Nucleus accumbens (tissue), 56 donors: ENCODE measurements at places on chromosomes 12 and 14.

DNA sequence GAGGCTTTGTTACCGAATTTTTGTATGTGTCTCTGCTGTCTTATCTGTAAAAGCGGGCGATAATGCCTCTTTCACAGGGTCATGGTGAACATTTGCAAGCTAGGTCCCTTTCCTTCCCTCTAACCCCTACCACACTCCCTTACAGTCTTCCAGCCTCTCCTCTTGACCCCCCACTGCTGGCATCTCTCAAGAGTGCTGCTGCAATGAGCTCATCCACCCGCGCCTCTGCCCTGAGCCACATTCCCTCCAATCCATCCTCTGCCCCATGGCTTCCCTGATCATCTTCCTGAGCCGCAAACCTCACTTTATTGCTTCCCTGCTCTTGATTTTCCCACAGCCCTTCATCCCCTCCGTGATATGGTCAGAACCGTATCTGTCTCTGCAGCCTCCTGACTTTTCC, 343.6 kb downstream of the BCL11B start:
- no peak for DNase-seq

GRCh38 chr12:125272383-125272933, 207.2 kb downstream of the AACS start:
- no peak for DNase-seq

- DNase-seq, result no peak
Observed at GRCh38 chr12:47774663-47775062, 1.6 kb downstream of the SLC48A1 start.

GRCh38 chr12:1519642-1520041, 74.7 kb downstream of the FBXL14 start:
- DNase-seq, result no peak

- DNase-seq, result no peak
Observed at GRCh38 chr12:110262442-110263388, 18.3 kb upstream of the ATP2A2 start.

- DNase-seq, result no peak
Observed at GRCh38 chr12:45655186-45655585, 74.3 kb upstream of the ARID2 start.

DNA sequence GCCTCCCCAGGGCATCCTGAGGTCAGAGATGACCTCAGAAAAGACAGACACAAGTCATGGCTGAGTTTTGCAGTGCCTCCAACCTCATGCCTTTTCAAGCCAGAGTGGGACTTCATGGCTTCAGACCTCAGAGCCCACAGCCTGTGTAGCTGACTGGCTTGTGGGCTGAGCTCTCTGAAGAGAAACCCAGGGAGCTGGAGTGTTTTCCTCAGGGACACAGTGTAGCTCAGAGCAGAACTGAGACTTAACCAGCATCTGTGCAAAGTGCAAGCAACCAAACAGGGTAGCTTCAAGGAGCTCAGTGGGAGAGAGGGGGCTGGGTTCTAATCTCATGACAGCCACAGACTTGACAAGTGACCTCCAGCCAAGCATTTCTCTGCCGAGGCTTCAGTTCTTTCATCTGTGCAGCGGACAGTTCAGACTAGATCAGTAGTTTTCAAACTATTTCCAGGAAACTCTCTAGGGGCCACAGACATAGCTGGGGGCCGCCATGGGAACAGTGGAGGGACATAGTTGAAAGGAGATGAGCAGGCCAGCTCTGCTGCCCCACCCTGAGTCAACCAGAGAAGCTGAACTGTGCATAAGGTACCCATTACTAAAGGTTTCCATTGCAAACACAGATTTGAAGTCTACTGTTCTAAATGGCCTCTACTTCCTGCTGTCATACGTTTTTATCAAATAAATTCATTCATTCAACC, 80.0 kb downstream of the LGMN start:
- DNase-seq, result no peak

DNA sequence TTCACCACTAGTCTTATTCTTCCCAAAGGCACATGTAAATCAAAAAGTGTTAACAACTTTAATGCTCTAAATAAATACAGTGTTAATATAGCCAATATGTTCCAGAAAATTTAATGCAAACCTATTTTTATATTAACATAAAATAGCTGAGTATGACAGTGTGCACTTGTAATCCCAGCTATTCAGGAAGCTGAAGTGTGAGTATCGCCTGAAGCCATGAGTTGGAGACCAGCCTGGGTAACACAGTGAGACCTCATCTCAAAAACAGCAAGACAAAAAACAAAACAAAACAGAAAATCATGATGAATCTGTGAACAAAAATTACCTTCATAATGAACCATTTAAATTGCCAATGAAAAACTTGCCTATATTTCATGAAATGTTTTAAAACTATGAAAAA, 798.9 kb downstream of the SLC6A15 start:
- DNase-seq, result no peak

GRCh38 chr12:128052331-128052730, 214.6 kb upstream of the TMEM132C start:
- DNase-seq, result no peak

- no peak for DNase-seq
Observed at GRCh38 chr12:121508533-121508932, 72.3 kb downstream of the KDM2B start.

GRCh38 chr12:42422785-42423184, 96.8 kb downstream of the PPHLN1 start:
- DNase-seq, result no peak

DNA sequence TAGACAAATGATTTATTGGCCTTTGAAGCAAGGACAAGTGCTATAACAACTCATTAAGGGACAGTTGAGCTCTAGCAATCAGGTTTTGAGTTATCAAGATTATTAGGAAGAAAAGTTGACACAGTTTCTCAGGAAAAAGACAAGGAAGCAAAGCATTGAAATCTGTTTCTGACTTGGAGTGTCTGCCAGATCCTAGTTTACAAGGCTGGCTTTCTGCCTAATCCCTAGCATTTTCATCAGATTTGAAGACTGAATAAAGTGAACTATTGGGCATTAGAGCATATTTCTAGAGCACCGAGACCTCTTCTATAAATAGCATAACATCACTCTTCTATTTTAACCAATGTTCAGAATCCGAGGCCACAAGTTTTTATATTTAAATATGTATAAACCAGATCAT, 7.0 kb downstream of the SYT1 start:
- DNase-seq, result no peak

DNA sequence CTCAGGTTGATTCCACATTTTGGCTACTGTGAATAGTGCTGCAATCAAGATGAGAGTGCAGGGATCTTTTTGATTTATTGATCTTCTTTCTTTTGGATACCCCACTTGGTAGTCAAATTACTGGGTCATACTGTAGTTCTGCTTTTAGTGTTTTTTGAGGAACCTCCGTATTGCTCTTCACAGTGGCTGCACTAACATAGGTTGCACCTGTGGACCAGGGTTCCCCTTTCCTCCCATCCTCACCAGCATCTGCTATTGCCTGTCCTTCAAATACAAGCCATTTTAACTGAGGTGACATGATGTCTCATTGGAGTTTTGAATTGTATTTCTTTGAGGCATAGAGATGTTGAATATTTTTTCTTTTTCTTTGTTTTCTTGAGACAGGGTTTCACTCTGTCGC, 152.5 kb upstream of the TMEM132C start:
- no peak for DNase-seq

- no peak for DNase-seq
Observed at GRCh38 chr12:116125956-116126566, 151.4 kb downstream of the MED13L start.

DNA sequence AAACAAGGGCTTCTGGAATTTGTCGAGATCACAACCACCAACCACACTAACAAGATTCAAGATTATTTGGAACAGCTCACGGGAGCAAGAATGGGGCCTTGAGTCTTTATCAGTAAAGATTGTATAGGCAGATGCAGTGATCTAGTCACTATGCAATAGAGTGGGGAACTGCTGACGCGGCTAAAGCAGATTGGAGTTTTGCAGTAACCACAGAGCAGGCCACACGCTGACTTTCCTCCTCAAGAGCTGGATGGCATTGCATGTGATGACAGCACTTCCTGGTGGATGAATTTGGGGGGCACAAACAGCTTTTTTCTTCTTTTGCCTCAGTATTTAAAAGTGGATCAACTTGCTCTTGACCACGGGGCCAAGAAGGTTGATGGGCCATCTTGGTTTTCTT, 46.0 kb downstream of the KCNK13 start:
- no peak for DNase-seq

- no peak for DNase-seq
Observed at GRCh38 chr14:89370381-89370780, 46.7 kb downstream of the FOXN3 start.

DNA sequence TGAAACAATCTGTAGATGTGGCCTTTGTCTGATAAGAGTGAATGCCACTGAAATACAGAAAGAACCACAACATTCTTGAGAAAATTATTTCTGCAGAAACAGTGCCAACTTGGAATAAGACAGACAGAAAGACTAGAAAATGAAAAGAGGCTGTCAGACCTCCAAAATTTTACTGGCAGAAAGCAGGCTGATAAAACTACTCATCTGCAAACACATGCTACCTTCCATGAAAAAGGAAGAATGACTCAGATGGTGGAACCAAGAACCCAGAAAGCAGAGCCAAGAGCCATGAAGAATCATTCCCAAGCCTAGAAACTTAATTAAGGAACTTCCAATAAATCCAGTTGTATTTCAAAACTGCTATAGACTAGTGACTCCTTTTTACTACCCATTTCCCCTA, 31.9 kb upstream of the OSBPL8 start:
- no peak for DNase-seq

DNA sequence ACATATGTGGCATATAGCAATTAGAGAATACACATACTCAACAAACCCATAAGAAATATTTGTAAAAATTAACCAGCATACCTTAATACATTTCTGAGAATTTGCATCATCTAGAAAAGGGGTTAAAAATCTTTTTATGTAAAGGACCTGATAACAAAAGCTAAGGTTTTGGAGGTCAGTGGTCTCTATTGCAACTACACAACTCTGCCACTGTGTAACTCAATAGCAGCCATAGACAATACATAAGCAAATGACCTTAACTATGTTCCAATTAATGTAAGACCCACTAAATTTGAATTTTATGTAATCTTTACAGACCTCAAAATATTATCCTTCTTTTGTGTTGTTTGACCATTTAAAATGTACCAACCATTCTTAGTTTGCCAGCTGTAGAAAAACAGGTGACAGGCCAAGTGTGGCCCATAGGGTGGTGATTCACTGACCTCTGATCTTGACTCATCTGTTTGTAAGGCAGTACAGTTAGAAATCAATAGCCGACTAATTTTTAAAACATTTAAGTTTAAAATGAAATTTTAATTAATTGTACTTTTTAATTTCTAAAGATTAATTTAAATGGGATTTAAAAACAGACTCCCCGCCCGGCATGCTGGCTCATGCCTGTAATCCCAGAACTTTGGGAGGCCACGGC, 7.4 kb upstream of the EPS8 start:
- DNase-seq, result no peak

GRCh38 chr12:80053051-80053790, 46.1 kb upstream of the OTOGL start:
- DNase-seq, result peak; percentile 15

- no peak for DNase-seq
Observed at GRCh38 chr14:92850492-92850891, 56.4 kb downstream of the GOLGA5 start.

DNA sequence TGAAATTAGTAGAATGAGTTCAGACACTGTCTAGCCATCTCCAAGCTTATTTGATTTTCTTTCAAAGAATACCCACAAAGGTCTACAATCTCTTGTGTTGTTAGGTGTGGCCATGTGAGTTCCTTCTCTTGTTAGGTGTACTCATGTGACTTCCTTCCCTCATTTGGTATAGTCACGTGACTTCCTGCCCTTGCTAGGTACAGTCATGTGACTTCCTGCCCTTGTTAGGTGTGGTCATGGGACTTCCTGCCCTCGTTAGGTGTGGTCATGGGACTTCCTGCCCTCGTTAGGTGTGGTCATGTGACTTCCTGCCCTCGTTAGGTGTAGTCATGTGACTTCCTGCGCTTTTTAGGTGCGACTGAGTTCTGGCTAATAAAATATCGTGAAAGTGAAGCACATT, 179.6 kb downstream of the TMX1 start:
- no peak for DNase-seq

DNA sequence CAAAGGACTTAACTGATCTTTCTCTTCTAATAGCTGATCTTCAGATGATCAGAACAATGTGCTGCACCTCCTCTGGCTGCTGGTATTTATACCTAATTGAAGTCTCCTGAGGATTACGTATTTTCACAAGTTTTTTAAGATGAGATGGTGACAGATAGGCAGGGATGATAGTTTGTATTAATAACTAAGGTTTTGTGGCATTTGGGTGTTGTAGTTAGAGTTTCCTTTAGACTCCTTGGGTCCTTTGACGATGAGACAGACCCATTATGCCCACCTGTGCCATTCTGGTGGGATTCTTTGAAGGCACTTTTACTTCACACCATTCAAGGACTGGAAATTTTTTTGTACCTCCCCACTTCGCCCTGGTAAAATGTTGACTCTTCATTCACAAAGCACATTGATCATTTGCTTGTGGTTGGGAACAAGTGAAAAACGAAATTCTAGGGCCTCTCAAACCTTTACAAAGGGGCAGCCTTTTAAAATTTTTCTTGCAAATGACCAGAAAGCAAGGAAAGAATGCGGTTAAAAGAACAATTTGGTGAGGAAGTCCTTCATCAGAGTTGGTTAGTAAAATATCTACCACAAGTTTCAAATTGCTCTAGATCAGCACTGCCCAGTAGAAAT, at the start of gene IFNG:
IFNG (minus strand) TSS at position 60 of the 624 bp plus-strand sequence. CDS start 125 bp downstream, outside the sequence.
- DNase-seq, result no peak

DNA sequence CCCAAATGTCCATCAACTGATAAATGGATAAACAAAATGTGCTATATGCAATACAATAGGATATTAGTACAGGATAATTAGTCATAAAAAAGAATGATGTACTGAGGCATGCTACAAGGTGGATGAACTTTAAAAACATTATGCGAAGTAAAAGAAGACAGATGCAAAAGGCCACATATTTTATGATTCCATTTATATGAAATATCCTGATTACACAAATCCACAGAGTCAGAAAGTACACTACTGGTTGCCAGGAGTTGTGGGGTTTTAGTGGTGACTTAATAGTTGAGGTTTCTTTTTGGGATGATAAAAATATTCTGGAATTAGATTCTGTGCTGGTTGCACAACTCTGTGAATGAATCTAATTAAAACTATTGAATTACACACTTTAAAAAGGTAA, 12.6 kb downstream of the TRIM9 start:
- no peak for DNase-seq
